Foreskin keratinocyte (primary cell): ENCODE measurements at places on chromosomes 3 and 15. TPM values are rescaled to one million over a fixed set of nuclear protein-coding genes. Genes with fewer than 3 reads are reported as not detected.
A peak's percentile ranks its signal among the peaks of the same experiment; 100 is the strongest.

DNA sequence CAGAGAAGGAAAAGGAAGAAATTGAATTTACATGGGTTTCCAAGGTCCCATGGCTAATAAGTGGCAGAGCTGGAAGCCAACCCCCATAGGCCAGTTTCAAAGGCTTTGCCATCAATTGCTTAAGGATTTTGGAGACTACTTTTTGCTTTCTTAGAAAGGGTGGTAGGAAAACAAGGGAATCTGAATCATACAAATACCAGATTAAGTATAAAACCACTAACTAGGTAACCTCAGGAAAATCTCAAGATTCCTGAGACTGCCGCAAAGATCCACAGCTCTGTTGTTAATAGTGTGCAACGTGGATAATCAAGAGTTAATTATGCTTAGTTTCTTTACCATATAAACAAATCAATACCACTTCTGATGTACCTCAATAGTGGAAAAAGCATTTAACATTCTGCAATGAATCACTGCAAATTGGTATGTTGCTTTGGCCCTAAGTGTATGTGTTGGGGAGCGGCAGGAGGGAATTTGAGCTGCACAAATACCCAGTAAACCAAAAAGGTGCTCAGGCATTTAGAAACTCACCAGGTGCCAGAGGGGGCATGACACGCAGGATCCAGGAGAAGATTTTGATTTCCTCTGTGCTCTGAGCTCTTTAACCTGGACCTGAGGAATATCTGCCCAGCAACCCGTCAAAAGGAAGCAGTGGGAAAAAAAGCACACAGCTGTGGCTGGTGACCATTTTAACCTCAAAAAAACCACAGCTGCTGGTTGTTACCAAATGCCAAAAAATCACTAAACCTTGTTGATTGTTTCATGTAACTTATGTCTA lies 22.0 kb downstream of the AADAC start:
- DNase-seq, result no peak

The ROBO1 gene
- 43.0 and 47.6 TPM in 2 replicates for total RNA-seq

- DNase-seq, result no peak
Measured at GRCh38 chr3:104604326-104605010, 762.2 kb upstream of the ALCAM start.

The MUSTN1 gene
- total RNA-seq, result 0.65 and 1.2 TPM in 2 replicates

DNA sequence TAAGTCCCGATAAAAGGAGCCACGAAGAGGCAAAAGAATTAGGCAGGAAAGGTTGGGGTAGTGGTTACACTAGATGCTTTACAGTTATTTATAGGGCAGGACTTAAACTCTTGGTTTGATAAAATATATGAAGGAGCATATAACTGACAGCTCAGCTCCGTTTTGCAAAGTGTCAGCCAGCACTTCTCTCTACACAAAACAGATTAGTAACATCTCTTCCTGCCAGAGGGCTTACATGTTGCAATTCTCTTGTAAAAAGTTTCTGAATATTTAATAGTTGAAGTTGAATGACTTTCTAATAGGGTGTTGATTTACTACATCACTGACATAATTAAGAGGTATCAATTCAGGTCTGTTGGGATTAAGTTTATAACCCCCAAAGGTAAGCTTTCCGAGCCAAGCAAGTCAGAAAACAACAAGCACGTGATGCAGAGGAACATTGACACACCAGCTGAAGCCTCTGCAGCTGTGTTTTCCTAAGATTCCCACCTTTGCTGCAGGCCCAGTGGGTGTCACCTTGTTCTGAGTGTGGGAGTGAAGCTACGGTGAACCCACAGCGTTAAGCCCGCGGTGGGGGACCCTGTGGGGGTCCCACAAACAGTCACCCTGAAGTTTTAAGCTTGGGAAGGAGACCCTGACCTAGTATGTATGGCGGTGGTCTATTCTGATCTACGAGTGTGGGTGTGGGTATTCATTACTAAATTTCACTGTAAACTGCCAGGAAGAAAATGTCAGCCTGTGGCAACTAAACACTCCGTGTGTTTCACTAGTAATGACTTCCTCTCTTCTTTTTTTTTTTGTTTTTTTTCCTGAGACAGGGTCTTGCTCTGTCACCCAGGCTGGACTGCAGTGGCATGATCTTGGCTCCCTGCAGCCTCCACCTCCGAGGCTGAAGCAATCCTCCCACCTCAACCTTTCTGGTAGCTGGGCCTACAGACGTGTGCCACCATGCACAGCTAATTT lies 22.0 kb upstream of the ATP13A3 start:
- no peak for DNase-seq

The CLDN1 gene
- 1.9 and 5.4 TPM in 2 replicates for total RNA-seq

GRCh38 chr3:177427540-177427939 lies 230.3 kb upstream of the TBL1XR1 start:
- DNase-seq, result peak; percentile 48

- DNase-seq, result no peak
Measured at GRCh38 chr3:129343643-129344360, 65.1 kb downstream of the HMCES start.

- DNase-seq, result peak; percentile 61
Measured at GRCh38 chr15:38843736-38844590, 279.3 kb upstream of the RASGRP1 start.

The NUP210 gene
- total RNA-seq, result not detected in 2 replicates

The TNNC1 gene
- total RNA-seq, result not detected in 2 replicates

- DNase-seq, result no peak
Measured at GRCh38 chr15:40241269-40242212, 2.7 kb downstream of the PAK6 start.

The TLR9 gene
- total RNA-seq, result not detected in 2 replicates

The PLSCR5 gene
- not detected in 2 replicates for total RNA-seq

The OR5H1 gene
- not detected in 2 replicates for total RNA-seq

GRCh38 chr15:67134067-67134838 lies 68.9 kb downstream of the SMAD3 start:
- no peak for DNase-seq

DNA sequence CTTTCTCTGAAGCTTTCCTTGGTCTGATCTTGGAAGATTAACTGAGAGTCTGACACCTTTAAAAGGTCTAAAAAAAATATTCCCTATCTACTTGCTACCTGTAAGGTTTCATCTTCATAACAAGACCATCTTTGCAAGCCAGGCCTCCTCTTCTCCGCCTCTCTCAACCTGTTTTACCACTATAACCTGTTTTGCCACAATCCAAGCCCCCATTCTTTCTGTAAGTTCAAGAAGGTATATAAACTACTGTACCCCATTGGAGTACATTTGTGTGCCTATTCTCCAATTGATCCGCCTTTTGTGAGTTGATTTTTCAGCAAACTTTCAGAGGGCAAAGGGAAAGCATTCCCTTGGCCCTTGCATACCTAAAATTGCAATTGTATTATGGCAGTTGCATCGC lies 319.3 kb upstream of the NECTIN3 start:
- no peak for DNase-seq

The ACSBG1 gene
- total RNA-seq, result not detected in 2 replicates

DNA sequence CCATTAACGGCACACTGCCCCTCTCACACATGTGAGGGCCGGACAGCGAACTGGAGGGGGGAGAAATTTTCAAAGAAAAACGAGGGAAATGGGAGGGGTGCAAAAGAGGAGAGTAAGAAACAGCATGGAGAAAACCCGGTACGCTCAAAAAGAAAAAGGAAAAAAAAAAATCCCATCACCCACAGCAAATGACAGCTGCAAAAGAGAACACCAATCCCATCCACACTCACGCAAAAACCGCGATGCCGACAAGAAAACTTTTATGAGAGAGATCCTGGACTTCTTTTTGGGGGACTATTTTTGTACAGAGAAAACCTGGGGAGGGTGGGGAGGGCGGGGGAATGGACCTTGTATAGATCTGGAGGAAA lies 1.5 kb downstream of the SOX2 start:
- DNase-seq, result no peak

DNA sequence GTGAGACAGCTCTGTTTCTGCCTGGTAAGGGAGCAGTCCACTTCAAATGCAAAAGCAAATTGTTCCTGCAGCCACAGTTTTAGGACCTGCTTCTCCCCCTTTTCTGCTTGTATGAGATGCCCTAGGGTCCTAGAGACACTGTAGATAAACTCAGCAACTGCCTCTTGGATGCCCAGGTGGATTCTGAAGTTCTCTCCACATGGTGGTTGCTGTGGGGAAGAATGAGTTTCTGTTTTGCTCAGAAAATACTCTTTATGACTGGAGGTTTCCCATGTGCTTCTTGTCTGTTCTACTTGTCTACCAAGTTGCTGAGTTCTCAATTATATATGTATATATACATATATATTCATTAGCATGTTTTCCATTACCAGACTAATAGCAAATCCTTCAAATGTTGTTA lies 5.6 kb upstream of the ZNF80 start:
- no peak for DNase-seq

DNA sequence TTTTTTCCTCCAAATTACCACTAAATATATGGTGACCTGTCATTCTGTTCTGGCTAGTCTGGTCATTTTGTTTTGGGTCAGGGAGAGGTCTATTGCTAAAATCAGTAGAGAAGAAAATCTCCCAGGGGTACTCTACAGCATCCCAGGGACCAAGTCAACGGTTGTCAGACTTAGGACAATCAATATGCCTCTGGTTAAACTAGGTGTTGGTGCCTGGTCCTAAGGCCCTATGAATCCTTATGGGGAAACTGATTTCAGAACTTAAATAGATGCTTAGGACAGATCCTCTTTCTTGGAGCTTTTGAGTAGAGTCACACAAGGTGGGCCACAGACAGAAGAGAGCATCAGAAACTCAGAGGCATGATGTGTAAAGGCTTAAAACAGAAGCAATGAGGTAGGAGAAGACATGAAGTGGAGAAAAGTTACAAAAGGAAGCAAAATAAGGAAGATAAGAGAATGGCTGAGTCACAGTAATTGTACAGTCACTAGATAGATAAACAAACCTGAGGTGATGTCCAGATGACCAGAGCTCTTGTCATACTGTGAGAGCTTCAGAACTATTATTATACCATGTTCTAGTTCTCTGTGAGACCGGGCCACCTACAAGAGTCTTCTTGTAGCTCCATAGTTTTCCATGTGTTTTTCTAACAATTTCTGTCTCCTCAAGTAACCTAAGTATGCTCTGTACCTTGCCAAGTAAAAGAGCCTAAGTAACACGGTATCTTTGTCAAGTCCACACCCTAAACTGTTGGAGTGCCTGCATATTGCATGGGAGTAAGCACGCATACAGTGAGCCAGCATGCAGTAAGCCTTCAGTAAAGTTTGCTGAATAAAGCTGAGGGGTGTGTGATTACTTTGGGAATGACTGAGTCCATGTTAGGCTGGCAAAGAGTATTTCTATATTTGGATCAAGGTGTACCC lies 44.6 kb upstream of the LEKR1 start:
- DNase-seq, result peak; percentile 77
